Activated T-cell treated with anti-CD3 and anti-CD28 coated beads for 48 hours (primary cell): ENCODE measurements at places on chromosomes 6 and 20.

DNA sequence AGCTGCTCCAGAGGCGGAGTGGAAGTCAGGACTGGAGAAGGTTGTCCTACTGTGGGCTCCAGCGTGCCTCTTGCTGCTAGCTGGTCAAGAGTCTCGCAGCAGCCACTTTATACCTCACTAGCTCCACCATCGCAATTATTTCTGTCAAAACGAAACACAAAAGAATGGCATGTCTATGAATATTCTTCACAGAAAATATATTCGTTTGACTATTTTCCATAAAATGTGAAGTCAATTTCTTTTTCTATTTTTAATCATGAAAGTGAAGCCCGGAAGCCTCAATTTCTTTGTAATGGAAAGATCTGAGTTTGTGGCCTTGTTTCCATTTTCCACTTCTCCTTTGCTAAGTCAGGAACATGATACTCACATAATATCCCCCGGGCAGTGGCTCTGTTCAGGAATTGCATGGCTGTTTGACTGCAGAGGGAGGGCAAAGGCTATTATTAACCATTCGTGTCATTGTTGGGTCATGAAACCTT lies 51.7 kb downstream of the DTD1 start:
- DNase-seq: no peak

DNA sequence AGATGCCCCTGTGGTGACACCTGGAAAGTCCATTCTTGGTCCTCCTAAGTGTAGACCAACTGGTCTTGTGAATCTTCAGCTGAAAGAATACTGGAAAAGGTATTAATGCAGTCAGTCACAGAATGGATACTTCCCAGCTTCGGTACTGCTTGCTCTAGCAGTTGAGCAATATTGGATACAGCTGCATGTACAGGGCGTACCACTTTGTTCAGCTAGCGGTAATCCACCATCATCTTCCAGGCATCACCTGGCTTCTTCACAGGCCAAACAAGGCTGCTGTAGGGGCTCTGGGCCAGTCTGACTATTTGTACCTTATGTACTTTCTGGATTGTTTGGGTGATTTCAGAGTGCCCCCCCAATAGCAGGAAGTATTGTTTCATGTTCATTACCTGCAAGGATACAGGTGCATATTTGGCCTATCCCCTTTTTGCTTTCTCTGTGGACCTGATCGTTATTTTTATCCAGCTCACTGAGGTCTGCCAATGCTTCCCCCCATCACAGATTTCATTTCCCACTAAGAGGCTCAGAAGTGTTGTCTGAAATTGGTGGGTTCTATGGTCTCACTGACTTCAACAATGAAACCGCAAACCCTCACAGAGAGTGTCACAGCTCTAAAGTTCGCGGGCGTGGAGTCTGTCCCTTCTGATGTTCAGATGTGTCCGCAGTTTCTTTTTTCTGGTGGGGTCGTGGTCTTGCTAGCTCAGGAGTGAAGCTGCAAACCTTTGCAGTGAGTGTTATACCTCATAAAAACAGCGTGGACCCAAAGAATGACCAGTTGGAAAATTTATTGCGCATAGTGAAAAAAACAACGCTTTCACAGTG lies 52.2 kb downstream of the TRIM27 start:
- DNase-seq: no peak

GRCh38 chr20:2907519-2907918 lies 34.2 kb downstream of the PTPRA start:
- no peak for DNase-seq

DNA sequence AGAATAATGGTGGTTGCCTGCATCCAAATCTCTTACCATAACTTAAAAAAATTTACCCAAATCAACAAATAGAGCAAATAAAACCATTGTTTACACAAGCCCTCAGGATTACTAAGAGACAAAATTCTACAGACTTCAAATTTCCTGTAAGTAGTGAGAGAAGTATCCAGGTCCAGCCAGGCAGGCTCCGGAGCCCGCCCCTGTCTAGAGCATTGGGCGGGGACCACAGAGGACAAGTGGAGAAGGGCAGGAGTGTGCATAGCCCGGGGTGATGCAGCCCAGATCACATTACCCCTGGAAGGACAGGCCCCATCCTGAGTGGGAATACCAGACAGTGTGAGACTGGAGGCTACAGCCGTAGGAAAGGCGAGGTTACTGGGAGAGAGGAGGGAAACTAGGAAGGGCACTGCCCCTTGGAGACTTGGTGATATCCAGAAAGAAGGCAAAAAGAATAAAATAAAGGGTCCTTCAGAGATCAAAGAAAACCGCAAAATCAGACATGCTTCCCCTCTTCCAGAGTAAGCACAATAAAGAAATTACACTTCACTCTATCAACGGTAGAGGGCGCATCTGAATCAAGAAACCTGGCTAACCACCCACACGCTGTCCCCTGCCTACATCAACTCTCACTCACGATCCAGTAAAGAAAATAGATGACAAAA lies 26.6 kb downstream of the RIN2 start:
- DNase-seq: peak; percentile 12

DNA sequence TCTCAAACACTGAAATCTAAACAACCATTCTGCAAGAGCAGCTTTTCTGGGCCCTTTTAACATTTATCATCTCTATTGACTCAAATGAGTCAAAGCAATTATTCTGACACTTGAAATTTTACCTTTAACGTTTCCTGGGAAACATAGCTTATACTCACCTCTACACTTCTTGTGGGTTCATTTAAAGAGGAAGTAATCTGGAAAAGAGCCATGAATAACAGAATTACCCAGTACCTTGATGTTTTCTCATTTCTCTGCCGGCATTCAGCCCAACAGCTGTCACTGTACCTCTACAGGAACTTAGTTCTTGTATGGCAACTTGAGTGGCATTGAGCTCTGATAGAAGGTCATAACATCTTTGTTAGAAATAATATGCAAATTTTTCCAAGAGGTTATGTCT lies 272.2 kb downstream of the KCNQ5 start:
- DNase-seq: no peak

- DNase-seq: no peak
Measured at GRCh38 chr20:49366687-49367086, 88.8 kb upstream of the ZNFX1 start.

DNA sequence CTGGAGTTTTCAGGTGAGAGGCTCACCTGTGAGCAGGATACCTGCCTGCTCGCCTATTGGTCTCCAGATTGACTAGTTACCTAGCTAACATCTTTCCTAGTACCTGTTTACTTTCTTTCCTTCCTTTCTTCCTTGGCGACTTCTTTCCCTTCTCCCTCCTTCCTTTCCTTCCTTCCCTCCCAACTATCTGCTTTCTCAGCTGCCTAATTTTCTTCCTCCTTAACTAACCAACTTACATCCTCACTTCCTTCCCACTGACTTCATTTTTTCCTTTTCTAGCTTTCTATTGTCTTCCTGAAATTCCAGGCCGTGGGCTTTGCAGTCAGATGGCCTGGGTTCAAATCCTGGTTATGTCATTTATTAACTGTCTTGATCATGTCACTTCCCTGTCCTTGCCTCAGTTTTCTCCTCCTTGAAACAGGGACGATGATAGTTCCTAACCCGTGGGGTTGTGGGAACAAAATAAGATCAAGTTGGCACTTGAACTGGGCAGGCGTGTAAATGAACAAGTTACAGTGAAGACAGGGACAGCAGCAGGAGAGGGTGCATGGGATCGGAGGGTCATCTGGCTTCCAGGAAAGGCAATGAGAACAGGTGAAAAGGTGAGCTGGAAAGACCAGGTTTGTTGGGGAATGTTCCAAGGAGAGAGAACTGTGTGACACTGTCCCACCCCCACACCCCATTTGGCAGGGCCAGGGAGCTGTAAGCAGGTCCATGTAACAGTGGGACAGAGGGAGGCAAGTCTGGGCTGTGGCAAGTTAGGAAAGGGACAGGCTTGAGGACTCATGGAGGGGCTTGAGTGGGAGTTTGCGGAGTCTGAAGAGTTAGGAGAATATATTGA lies 540 bp downstream of the SGK2 start:
- no peak for DNase-seq

DNA sequence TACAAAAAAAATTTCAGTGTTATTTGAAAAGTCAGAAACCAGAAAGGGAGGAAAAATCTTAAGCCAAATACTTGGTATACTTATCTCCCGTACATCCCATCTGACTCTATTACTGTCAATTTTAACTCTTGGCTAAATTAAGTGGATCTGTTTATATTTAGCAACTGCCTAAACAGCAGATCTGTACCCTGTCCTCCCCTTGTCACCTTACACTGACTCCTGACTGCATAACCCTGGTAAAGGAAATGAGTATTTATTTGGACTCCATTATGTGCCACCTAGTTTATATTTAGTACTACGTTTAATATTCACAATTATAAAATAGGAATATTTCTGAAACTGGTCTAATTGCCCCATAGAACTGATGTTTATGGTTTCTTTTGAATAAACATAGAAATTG lies 730.2 kb upstream of the GJE1 start:
- no peak for DNase-seq

DNA sequence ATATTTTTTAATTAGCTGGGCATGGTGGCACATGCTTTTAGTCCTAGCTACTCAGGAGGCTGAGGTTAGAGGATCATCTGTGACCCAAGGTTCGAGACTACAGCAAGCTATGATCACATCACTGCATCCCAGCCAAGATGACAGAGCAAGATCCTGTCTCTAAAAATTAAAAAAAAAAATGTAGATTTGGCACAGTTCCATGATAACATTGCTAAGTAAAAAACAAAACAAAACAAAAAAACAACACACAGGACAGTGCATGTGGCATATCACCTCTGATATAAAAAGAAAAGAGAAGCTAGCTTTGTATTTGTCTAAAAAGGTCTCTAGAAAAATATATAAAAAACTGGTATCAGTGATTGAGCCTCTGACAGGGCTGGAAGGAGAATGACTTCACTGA lies 24.6 kb downstream of the RNF24 start:
- no peak for DNase-seq

DNA sequence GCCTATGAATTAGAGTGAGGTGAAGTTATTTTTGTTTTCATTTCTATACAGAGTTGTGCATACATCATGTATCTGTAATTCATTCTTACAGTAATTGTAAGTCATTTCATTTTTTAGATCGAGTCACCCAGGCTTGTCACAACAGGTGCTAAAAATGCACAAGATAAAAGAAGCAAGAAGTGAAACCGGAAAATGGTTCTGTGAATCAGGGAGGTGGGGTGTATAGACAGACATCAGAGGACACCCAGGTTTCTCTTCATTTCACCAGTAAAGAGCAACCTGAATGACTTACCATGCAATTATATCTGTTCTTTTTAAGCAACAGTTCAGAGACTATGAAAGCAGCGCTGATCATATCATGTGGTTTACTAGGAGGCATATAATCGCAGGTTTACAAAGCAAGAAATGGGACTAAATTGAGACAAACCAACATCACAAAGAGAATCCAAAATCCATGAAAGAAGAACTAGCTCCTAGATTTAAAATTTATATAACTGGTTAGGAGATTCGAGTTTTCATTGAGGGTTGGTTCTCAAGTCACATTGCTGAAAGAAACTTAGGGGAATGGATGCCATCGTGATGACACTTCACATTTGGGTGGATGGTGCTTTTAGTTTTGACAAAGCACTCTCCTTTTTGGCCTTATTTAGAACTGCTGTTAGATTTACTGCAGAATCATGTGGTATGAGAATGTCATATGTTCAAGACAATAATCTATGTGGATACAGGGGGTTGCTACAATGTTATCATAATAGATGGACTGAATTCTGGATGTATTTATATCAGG lies 27.9 kb upstream of the TBC1D7 start:
- no peak for DNase-seq

DNA sequence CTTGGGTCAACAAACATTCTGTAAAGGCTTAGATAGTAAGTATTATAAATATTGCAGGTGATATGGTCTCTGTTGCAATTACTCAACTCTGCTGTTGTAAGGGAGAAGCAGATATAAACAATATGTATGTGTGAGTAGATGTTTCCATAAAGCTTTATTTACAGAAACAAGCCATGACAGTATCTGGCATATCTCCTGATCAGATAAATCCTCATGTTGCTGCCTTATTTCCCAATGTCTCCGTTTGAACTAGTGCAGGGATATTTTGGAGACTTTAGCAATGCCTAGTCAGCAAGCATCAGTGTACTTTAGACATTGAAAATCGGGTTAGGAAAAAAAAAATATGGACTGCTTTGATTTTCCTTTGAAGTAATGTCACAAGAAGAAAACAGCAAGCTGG lies 96.1 kb downstream of the LAMA2 start:
- DNase-seq: no peak

GRCh38 chr6:167428664-167429333 lies 103.9 kb downstream of the TTLL2 start:
- DNase-seq: no peak

GRCh38 chr6:35600659-35601125 lies 88.0 kb upstream of the TULP1 start:
- DNase-seq: no peak

- DNase-seq: no peak
Measured at GRCh38 chr6:1255636-1256365, 56.1 kb upstream of the FOXQ1 start.

DNA sequence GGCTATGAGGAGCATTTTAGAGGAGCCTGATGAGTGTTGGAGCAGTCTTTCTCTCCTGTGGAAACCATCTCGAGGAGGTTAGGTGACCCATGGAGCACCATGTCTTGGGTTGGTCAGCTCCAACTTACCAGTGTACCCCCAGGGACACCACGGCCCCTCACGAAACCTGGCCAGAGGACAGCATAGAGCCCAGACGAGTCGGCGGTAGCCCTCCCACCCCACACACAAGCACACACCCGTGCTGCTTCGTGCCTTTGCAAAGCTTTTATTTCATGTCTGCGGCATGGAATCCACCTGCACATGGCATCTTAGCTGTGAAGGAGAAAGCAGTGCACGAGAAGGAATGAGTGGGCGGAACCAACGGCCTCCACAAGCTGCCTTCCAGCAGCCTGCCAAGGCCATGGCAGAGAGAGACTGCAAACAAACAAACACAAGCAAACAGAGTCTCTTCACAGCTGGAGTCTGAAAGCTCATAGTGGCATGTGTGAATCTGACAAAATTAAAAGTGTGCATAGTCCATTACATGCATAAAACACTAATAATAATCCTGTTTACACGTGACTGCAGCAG lies 53.6 kb downstream of the EZR start:
- no peak for DNase-seq

DNA sequence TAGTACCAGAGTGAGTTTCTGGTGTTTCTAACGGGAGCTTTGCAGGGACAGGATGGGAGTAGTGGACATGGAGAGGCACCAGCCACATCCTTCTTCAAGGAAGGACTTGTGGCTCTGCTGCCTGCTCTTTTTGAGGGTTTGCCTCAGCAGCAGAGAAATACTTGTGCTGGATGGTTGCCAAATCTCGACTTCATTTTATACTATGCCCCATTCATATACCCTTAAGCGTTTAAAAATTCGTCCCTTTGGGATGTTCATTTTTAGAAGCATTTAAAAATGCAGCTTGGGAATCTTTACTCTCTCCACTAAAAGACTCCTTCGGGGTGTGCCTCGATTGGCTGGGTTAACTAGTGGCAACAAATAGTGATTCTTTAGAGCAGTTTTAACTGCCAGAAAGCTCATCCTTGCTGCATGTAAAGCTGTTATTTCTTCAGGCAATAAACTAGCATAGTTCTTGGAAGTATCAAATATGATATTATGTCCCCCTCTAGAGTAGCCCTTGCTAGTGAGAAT lies 126.5 kb upstream of the B3GAT2 start:
- no peak for DNase-seq

DNA sequence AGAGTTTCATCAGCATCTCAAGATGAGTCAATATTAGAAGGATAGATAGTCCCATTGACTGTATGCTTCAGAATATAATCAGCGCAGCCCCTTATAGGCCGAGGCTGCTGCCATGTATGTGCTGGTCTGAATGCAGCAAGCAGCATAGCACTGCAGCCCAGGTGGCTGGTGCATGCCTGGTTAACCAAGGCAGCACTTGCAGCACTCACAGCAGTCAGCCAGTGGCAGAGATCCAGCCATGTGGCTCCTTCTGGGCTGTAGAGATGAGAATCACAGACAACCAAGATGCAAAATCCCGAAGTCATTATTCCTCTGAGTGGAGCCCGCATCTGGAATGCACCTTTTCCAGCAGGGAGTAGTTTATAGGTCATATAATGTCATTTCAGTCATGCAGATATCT lies 251.9 kb downstream of the UST start:
- no peak for DNase-seq
